ENCODE measurements at places on chromosomes 1 and 21.

DNA sequence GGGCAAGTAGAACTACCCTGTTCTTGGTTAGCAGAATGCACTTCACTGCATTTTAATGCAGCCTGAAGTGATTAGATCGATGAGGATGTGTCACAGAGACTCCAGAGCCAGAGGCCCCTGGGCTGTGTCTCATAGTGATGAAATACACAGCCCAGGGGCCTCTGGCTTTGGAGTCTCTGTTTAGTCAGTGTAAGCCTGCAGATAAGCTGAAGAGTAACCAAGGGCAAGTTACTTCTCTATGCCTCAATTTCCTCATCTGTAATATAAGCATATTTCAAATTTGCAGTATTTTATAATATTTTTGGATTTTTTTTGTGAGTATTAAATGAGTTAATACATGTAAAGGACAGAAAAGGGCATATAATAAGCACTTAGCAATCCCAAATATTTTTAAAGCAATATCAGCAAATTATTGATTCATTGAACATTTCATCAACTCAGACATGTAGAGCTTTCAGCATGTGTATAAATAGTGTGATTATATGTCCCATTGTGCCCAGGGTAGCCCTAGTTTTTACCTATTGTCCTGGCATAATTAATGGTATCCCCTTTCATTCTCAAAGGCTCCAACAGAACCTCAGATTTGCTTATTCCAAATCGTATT lies 23.6 kb upstream of the APOBEC4 start:
- DNase-seq, result no peak

- no peak for DNase-seq
Observed at GRCh38 chr1:17097147-17097546, 22.1 kb downstream of the PADI2 start.

DNA sequence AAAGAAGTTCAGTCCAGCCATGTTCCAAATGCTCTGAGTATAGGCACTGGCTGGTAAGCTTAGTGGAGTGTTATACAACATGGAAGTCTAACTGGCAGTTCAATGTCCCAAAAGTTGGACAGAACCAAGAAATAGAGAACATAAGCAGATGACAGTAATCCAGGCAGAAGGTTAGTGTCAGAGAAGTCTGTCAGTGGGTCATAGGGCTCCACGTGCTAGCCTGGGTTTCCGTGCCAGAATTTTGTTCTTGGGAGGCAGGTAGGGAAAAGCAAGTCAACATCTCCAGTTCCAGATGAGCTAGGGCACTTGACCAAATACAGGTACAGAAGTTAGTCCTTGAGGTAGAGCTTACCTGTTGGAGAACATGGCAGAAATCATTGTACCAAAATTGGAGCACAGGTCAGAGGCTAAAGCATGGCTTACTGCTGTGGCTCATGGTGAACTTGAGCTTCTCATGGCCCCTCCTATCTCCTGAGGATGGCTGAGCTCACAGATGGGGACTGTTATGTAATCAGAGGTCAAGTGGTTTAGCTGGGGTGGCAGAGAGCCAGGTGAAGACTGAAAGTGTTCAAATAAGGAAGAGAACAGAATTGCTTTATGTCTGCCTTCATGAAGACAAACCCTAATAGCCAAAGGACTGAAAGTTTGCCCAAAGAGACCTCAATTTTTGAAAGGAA lies 170.8 kb downstream of the NFIA start:
- DNase-seq, result no peak

GRCh38 chr1:35191429-35192055 lies 1.4 kb downstream of the SFPQ start:
- no peak for DNase-seq

DNA sequence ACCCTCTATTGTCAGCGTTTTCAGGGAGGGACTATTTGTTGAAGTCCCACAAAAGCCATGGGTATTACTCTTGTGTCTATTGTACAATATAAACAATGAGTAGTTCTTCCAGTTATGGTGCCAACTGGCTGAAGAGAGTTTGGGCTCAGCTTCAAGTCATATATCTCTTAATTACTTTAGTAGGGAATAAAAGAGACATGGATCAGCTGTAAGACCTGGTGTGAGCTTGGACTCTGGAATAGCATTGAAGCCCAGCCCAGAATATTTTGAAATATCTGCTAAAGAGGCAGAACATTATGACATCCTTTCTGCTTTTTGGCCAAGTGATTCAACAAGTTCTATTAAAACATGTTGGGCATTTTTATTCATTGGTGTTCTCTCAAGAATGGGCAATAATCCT lies 224.9 kb downstream of the BACH1 start:
- no peak for DNase-seq

- no peak for DNase-seq
Observed at GRCh38 chr1:186626356-186626932, 53.8 kb downstream of the PTGS2 start.

- no peak for DNase-seq
Observed at GRCh38 chr1:1132956-1133750, 17.3 kb upstream of the C1orf159 start.

DNA sequence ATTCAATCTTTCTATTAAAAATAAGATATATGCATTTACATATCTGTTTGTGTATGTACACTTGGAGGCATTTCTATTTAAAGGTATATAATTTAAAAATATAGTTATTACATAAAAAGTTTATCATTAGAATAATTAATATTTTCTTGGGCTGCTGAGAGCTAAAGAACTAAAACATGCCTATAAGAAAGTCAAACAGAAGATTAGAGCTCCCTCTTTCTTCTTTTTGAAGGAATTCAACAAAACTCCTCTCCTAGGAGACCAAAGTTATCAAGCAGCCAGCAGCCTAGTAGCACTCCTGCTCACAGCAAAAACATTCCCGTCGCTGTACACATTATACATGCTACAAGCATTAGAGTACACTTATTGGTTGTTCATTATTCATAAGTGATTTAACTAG lies 216.4 kb downstream of the VAV3 start:
- no peak for DNase-seq

GRCh38 chr21:35568643-35569042 lies 491.7 kb downstream of the SETD4 start:
- no peak for DNase-seq

All from CD4-positive, alpha-beta T cell treated with Interleukin-17A for 4 hours (primary cell).